ENCODE measurements at places on chromosomes 7 and 10.

DNA sequence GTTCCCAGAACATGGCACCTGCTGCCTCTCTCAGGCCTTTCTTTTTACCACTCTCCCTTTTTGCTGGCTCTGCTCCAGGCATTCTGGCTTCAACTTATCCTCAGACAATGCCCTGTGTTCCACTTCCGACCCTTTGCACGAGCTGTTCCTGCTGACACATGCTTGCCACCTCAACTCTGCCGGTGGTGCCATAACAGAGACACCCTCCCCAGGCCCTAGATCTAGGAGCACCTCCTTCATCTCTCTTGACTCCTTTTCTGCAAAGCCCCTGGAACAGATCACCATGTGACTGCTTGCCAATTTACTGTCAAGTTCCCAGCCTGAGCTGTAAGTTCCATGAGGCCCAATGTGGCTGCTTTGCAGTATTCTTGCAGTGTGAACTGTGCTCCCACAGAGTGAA, 256.0 kb upstream of the MKI67 start:
- no peak for DNase-seq

DNA sequence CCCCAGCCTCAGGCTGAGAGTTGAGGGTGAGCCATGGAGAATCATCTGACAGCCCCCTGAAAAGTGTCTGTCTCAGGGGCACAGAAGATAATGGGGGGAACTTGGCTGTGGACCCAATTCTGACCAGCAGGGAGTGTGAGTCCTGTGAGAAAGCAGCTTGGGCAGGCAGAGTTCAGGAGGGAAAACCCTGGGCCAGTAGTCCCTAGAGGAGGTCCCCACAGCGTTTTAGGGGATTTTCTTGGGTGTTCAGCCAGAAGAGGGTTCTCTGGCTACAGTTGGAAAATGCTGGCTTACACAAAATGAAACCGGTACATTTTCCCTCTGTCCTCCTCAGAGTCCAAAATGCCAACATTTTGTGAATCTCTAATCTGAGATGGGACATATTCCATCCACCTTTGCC, 35.8 kb upstream of the TRIM8 start:
- DNase-seq = no peak

DNA sequence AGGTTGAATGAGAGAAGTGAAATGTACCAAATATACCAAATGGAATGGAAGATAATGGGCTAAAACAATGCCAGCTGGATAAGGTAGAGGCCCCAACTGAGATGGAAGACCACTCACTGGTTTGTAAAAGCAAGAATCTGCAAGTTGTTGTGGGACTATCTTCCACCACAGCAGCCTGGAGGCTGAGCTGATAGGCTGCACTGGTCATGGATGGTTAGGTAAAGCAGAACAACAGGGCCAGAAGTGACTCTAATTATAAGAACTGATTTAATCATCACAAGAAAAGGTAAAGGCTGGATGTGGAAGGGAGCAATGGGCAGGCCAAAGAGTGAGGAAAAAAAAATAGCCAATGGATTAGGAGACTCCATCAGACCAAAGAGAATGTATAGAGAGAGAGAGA, 11.8 kb downstream of the TFEC start:
- DNase-seq = no peak

DNA sequence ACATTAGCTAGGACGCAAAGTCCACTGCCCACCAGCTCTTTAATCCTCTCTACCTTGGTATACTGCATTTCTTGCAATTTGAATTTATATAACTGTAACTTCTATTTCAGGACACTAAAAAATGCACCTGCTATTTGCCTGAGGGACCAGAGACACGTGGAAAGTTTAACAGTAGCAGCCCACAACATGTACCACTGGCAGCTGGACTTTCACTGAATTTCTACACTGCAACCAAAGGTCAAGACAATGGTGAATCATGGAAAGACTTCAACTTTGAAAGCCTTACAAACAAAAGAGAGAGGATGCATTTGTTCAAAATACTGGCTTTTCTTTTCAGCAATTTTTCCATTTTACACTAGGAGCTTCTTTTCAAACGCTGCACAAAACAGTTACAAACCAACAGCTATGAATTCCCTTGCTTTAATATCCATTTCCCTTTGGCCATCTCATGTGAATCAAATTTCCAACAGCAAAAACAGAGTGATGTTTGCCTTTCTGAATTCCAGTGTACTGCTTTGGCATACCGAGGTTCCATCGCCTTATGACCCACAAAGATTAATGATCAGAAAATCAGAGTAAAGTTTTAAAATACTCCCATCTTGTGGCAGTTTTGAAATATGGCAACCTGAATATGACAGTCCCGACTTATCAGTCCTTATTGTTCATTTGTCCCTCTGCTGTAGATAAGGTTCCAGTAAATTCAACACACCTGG, 29.9 kb upstream of the HNRNPH3 start:
- peak; percentile 14 for DNase-seq

DNA sequence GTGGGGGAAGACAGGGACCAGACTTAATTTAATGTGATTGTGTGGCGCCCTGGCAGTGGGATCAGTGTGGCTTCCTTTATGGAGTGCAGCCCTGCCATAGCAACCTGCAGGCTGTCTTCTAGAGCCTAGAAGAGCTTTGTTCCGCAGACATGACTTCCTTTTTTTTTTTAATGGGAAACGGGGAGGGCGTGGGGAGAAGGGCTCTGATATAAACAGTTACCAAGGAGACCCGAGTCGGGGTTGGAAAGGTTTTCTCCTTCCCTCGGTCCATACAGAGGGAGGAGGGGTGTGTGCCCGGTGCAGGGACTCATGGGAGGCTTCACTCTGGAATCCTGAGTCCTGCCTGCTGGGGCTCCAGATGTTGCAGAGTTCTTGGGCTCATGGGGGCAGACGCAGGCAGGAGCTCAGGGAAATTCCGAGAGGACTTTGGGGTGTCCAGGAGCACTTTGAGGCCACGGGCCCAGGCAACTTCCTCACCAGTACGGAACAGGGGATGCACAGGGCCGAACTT, 26.9 kb downstream of the TMEM120A start:
- DNase-seq = no peak

- no peak for DNase-seq
Measured at GRCh38 chr10:88725798-88726197, 19.7 kb downstream of the LIPK start.

DNA sequence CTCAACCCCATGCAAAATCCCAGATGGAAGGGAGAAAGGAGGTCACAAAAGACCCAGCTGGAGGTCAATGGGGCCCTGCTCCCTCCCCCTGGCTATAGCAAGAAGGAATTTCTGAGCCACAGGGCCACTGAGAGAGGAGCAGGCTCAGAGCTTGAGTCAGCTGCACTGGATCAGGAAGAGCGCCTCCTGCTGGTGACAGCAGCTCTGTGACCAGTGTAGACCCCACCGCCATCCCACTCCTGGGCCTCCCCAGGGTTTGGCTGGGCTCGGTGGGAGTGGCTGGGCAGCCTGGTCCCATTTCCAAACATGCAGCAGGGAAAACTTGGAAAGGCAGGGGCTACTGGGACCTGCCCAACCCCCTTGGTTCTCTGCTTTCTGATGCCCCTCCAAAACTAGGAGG, 31.5 kb upstream of the PRLHR start:
- no peak for DNase-seq

GRCh38 chr10:10797513-10797912, 220.2 kb upstream of the CELF2 start:
- DNase-seq = no peak

DNA sequence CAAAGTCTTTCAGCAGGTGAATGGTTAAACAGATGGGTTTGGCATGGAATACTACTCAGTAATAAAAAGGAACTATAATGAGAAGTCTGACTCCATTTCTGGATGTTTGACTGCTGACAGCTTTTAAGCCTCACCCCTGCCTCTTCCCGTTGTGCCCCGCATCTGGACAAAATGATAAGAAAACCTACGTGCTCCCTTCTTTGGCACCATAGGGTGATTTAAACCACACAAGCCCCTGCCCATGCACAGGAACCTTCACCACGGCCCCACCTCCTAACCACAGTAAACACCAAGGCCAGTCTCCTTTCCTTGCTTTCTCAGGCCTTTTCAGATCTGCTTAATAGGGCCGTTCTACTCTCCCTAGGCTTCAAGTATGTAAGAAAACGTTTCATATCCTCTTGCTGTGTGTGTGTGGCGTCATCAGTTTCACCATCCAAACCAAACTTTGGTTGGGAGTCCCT, 47.1 kb upstream of the UBN2 start:
- no peak for DNase-seq

- no peak for DNase-seq
Measured at GRCh38 chr7:81669476-81670105, 100.3 kb downstream of the HGF start.

DNA sequence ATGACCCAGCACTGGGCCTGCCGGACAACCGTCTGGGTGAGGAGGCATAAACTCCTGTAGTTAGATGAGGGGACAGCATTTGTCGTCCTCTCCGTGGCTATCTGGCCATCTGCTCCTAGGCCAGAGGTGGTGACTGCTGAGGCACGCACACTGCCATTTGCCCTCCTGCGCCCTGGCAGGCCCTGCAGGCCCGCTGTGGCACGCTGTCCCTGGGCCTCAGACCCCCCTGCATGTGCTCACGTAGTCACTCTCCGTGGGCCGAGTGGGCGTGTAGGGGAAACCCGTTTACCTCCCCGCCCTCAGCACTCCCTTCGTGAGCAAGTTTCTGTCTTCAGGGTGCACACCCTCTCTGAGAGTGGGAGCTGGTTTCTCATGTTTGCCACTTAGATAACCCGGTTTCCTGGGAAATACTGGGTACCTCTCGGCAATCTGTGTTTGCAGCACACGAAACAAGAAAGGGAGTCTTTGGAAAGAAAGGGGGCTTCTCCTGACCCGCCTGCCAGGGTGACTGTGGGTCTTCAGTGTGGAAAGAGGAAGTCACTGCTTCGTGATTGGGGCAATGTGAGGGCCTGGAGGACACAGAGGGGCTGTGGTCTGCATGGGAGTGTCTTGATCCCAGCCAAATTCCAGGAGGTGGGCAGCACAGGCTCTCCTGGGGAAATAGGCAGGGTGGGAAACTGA, 10.8 kb downstream of the ADAMTS14 start:
- no peak for DNase-seq

Measured in brain microvascular endothelial cell (primary cell).